ENCODE measurements at places on chromosomes 7 and 10. TPM values are rescaled to one million over a fixed set of nuclear protein-coding genes. Genes with fewer than 3 reads are reported as not detected.

OR6V1 gene
- total RNA-seq, result not detected

RNF148 gene
- 3.5 TPM for total RNA-seq

DNA sequence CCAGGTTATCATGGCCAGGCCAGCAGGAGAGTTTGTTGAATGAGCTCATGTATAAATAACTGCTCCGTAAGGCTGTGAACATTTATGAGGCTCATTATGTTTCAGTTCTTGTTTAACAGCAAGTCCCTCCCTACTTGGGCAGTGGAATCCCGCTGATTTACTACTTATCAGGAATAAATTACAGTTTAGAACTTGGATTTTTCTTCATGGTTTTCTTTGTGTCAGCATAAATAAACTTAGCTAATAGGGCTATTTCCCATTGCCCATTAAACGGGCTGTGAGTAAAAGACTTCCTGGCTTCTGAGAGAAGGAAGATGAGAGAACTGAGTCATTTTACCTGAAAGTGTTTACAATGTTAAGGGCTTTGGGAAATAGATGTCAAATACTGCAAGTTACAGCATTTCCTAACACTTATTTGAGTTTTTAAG, 701.6 kb upstream of the ANKRD30A start:
- no peak for DNase-seq

DNA sequence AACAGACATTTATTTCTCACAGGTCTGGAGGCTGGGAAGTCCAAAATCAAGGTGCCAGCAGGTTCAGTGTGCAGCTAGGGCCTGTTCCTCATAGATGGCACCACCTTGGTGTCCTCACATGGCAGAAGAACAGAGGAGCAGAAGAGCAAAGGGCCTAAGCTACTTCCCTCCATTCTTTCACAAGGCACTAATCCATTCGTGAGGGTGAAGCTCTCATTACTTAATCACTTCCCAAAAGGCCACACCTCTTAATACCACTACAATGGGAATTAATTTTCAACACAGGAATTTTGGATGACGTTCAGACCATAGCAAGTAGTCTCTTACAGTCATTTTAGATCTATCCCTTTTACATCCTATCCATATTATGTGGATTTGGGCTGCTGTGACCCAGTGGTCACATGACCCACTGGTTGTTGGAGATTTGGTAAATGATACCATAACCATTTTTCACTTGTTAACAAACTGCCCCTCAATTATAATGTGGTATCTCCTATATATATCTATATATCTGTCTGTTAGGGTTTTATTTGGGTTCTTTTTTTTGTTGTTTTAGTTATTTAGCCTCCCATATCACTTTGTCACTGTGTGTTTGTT, 63.4 kb downstream of the BBS9 start:
- no peak for DNase-seq

- DNase-seq, result no peak
Observed at GRCh38 chr7:66344166-66344565, 139.0 kb downstream of the TPST1 start.

Data from ureter (tissue), 1 donor.